Caki2 (cell line): ENCODE measurements at places on chromosomes 5 and 9. TPM values are rescaled to one million over a fixed set of nuclear protein-coding genes. Genes with fewer than 3 reads are reported as not detected.

The PARP8 gene
- 1.7 and 2.7 TPM in 2 replicates for total RNA-seq

DNA sequence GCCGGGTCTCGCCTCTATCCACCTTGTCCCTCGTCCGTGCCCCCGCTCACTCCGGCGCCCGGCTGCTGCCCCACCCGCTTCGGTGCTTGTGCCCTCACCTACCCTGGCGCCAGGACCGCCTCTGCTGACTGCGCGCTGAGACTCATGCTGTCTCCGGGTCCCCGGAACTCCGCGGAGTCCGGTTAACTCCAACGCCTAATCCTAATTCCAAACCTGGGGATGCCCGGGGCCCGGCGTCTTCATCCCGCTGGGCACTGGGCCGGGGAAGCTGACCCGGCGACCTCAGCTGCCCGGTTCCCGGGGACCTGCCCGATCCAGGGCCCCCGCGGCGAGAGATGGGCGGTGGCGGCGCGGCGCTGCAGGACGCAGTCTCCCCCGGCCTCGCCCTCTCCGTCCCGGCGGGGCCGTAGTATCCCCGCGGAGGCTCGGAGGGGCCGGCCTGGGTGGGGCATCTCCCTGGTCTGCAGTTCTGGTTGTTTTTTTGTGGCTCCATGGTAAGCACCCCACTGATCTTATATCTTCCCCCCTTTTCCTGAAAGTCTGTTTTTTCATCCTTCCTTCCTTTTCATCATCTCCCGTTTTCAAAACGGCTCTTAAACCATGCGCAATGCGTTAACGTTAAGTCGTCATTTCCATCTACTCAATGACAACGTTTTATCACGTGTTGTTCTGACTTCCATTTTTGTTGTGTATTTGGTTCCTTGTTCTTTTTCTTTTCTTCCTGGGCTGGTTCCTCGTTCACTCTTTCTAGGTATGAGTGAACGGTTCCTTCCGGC lies 41.1 kb upstream of the PLEKHG4B start:
- DNase-seq = no peak

The PRKAA1 gene
- 19.8 and 83.2 TPM in 2 replicates for total RNA-seq

The SPINK7 gene
- total RNA-seq = not detected in 2 replicates

DNA sequence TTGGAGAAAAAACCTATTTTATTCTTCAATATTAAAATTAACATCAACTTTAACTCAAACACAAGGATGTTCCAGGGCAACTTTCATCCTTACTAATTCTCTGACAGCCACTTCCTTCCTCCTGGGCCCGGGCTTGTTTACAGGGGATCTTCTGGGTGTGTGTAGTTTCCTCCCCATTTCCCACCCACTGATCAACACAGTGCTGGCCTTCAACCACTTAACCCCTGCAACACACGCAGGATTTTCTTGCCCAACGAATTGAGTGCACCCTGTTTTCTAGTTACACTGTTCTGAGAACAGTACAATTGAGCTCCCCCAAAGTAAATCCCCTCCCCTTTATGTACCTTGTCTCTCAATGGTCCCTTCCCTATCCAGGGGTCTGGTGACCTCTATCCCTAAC lies 83.1 kb upstream of the RANBP3L start:
- no peak for DNase-seq

The B4GALT1 gene
- total RNA-seq = 38.5 and 41.6 TPM in 2 replicates
